ENCODE measurements at places on chromosomes 4 and X.

GRCh38 chrX:69280933-69281332 lies 115.7 kb upstream of the PJA1 start:
- DNase-seq, result no peak

DNA sequence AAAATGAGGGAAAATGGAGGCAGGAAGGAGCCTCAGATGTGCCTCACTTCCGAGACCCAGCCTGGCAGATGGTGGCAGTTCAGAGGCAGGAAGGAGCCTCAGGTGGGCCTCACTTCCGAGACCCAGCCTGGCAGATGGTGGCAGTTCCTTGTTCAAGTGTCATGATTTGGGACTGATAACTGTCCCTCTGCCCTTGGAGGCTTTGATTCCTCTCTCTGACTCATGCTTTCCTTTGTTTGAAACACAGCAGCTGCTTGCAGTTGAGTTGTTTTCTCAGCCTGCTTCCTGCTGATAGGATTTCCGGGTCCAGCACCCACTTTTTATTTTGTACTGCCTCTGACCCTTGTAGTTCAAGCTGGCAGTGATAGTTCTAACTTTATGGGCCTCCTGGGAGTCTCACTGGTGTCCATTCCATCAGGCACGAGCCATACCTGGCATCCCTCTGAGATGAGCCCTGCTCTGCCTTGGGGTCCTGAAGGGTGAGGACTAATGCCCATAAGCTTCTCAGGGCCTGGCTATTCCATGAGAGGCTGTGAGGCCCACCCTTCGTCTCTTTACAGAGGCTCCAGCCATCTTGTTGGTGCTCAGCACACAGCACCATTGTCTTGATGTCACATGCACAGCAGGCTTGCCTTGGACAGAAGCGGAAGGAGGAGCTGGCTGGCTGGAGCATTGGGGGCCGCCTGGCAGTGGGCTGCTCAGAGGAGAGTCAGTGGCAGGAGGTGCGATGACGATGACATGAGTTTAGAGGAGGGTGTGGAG lies 13.0 kb downstream of the RGS12 start:
- DNase-seq, result no peak

DNA sequence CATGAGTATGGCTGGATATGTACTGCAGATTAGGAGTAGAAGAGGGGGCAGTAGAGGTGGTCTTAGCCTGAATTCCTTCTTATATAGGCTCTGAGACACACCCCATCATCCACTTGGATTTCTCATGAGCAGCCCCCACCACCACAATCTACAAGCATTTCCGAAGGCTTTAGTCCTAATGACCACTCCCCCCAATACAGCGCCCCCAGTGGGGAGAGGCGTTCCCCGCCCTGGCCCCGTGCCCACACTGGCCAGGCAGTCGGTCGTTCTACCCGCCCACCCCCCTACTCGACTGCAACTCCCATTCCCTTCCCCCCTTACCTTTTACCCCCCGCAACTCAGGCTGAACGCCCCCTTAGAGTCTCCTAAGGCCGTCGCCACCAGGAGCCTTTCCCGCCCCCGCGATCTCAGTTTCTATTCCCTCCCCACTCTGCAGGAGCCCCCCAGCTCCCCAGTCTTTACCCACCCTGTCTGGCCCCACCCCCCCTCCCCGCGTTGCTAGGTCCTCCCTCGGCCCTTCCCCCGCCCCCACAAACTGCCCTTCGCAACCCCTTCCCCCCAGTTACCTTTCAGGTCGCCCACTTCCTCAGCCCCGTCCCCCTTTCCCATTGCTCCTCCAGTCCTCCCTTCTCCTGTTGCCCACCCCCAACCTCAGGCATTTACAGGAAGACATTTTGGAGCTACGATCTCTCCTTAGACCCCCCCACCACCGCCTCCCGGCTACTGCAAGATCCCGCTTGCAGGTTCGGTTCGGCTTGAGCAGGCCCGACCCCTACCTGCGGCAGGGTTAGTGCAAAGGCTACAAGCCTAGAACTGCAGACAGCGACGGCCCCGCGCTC lies 468 bp downstream of the ZMYM3 start:
- DNase-seq, result no peak

- DNase-seq, result no peak
These were observed 651.1 kb downstream of the ANKRD50 start for GRCh38 chr4:124061413-124061812.

- DNase-seq, result no peak
These were observed 40.7 kb upstream of the MBTPS2 start for GRCh38 chrX:21798677-21799219.

- DNase-seq, result no peak
These were observed 70.2 kb downstream of the TBL1X start for GRCh38 chrX:9535101-9535500.

- DNase-seq, result no peak
These were observed 88.0 kb upstream of the RAPGEF2 start for GRCh38 chr4:159014859-159015258.

Data from cerebellar nuclear complex (tissue), 1 donor.